ENCODE measurements at places on chromosomes 2 and 18.

GRCh38 chr2:65075176-65075575 is 19.0 kb downstream of the CEP68 start:
- no peak for DNase-seq

- no peak for DNase-seq
Measured at GRCh38 chr2:156901373-156902031, 356.0 kb upstream of the GALNT5 start.

DNA sequence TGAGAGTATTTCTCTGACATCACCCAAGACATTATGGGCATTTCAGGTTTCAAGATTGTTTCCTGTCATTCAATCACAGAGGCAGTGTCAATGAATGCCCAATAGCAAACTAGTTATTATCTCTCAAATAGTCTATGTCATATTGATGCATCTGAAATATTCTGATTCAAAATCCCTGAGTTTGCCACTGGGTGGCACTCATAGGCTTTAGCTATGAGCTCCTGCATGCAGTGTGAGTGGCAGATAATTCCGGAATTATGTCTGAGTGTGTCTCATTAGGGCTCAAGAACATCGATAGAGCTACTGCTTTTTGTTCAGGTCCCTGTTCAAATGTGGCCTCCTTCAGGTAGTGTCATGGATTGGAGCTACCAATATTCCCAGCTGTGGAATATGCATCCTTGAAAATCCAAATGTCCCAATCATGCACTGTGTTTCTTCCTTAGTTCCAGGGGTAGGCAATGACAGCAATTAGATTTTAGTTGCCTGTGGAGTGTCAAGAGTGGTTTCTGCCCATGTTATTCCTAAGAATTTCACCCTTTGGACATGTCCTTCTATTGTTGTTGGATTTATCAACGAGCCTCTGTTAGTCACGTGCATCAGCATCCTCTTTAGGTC is 7.8 kb upstream of the OR6B3 start:
- DNase-seq, result no peak

- no peak for DNase-seq
Measured at GRCh38 chr18:24731981-24732380, 271.5 kb downstream of the HRH4 start.

GRCh38 chr2:222730366-222730999 is 59.0 kb downstream of the MOGAT1 start:
- DNase-seq, result no peak

DNA sequence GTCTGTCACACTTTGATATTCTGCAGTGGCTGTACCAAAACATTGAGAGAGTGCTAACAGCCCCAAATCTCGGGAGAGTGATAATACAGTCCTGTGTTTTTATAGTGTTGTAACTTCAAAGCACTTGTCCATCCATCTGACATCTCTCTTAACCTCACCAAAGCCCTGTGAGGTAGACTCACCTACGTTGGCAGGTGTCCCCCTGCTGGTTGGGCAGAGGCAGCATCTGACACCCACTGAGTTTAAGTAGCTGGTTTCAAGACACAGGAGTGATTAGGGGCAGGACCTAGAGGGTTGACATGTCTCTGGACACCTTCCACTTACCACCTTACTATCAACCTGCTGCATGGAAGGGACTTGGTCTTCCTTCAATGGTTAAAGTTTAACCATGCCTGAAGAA is 22.9 kb downstream of the COLEC12 start:
- DNase-seq, result no peak

- no peak for DNase-seq
Measured at GRCh38 chr18:58581265-58581664, 47.6 kb downstream of the ALPK2 start.

DNA sequence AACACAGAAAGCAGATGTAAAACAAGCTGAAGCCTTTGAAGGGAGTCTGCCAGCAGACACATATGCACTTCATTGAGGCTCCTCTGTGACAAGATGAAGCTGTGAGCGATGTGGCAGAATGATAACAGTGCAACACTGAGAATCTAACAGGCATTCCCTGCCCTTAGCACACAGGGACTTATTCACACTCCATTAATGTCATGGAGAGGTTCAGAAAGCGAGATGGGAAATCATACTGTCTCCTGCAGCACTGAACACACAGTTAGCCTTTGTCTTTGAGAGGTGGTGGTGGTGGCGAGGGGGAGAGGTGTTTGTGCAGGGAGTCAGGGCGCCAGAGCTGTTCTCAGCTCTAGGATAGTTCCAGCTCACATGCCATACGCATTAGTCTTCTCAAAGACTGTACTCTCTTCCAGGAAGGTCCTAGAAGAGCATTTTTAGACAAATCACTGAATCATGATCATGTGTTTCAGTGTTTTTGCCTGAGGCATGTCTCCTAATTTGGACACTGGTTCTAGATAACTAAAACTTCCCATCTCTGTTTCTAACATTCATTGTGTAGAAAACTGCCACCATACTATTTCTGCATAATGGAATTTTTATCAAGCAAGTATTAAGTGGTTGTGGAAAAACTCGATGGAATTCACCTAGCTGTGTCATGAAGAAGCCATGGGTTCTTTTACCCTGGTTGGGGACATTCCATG is 93.5 kb upstream of the ITGB6 start:
- no peak for DNase-seq

DNA sequence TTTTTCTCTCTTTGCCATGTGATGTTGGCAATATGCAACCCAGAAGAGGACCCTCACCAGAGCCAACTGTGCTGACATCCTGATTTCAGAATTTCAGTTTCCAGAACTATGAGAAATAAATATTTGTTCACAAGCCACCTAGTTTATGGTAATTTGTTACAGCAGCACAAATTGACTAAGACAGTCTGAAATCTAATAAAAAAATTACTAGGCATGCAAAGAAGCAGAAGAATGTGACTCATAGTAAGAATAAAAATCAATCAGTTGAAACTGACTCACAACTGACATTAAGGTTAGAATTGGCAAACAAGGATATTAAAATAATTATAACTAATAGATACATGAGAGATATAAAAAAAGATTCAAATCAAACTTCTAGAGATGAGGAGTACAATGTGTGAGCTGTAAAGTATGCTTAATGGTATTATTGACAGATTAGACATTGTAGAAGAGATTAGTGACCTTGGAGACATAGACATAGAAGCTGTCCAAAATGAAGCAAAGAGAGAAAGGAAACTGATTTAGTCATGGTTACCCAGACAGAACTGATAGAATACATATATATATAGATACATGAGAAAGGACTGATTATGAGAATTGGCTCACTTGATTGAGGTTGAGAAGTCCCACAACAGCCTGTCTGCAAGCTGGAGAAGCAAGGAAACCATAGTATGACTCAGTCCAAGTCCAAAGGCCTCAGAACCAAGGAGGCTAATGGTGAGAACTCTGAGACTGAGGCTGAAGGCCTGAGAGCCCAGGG is 27.8 kb upstream of the TTC39C start:
- DNase-seq, result no peak

GRCh38 chr2:235719146-235719942 is 225.5 kb downstream of the AGAP1 start:
- DNase-seq, result no peak

GRCh38 chr2:136393514-136393913 is 275.6 kb upstream of the CXCR4 start:
- DNase-seq, result no peak

DNA sequence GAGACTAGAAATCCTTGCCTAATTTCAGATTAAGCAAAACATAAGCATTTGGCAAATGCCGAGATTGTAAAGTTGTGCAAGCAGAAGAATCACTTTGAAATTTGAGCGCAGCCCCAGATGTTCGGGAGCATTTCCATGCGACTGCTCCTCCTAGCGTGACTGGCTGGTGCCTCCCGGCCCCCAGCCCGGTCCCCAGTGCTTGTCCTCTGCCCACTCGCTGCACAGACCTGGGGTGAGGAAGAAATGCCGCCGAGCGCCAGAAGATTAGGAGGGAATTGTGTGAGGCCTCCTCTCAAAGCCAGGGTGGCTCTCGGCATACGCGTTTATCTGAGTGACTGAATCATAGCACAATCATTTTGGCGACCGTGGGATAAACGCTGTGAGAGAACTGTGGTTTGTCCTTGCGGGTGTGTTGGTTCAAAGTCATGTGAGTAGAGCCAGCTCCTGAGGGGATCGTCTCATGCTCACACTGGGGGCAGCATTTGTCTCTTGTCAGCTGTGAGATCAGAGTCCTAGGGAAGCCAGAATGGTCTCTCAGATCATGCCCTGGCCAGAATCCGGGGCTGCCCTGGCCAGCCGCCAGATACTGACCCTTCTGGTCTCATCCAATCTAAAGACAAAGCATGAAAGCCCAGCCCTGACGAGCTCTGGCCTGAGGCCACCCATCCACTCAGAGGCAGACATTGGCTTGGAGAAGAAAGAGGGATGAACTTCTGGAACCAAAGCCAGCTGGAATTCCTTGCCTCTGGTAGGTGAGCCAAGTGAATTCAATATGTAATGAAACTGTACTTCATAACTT is 189.3 kb downstream of the SH3RF3 start:
- no peak for DNase-seq

GRCh38 chr2:24107-24506 is 22.2 kb downstream of the FAM110C start:
- no peak for DNase-seq

GRCh38 chr2:151085181-151085611 is 176.5 kb downstream of the RBM43 start:
- DNase-seq, result no peak

DNA sequence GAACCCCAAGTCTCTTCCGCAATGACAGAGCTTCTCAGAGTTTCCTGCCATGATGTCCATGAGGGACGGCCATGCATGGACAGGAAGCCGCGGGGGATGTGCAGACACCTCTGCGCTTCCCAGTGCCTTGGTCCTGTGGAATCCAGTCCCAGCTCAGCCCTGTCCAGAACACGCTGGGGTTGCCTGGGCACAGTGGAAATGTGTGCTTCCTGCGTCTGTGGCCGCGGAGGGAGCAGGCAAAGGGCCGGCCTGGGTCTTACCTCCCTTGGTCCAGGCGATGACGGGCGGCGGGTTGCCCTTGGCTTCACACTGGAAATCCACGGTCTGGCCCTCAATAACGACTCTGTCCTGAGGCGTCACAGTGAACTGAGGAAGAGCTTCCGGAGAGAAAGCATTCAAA is 79.6 kb downstream of the PXDN start:
- DNase-seq, result no peak

- no peak for DNase-seq
Measured at GRCh38 chr2:210617732-210618330, 61.4 kb downstream of the CPS1 start.

- no peak for DNase-seq
Measured at GRCh38 chr2:40955042-40955441, 503.2 kb upstream of the SLC8A1 start.

GRCh38 chr2:10347562-10347948 is 44.9 kb downstream of the HPCAL1 start:
- DNase-seq, result no peak

DNA sequence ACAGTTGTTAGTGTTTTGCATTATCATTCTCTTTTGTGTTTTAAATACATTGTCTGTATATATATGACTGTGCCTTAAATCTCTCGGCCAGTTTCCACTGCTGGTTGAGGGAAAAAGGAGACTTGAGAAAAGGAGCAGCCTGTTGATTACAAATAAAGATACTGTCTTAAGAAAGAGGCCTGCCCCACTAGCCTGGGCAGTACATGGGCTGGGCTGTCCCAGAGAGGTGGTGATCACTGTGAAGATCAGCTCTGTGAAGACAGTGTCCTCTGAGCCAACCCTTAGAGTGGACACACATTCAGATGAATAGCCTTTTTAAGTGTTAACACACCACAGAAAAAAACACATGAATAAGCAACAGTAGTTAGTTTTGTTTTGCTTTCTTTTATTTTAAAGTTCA is 10.0 kb upstream of the OTX1 start:
- DNase-seq, result no peak

DNA sequence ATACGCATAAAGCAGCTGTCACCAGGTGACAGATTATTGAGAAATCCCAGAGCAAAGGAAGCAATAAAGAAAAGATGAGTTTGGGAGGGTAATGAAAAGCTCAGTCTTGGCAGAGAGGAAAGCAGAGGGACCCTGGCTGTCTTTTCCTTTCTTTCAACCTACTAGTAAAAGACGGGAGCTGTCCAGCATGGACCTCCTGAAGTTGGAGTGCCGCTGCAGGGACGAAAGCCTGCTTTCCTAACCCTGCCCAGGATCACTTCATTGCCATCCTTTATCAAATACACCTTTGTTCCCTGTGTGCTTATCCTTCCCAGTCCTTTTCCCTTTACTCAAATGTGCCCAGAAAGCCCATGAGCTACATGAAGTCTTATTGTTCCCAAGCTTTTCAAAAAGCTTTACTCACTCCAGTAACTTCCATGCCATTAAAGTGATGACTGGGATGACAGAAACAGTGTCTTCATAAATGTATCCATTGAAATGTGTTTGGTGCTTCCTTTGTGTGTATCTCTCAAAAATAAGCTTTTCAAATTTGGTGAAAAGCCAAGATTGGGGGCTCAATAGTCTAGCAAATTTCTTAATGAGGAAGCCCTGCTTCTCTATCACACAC is 3.7 kb upstream of the SPR start:
- no peak for DNase-seq

DNA sequence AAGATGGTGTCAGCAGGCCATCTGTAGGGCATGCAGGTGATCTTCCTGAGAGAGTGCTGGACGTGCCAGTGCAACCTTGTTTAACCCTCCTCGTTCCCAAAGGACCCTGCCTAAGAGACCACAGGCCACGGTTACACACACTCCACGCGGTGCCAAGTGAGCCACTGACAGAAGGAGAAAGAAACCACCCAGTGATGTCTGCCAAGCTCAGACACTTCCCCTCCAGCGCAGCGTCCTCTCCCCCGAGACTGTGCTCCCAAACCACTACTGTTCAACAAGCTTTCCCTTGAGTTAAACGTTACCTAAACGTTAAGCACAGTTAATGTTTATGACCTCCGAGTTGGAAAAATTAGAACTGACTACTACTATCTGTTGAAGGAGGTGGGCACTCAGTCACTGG is 119.1 kb upstream of the NCK2 start:
- no peak for DNase-seq

DNA sequence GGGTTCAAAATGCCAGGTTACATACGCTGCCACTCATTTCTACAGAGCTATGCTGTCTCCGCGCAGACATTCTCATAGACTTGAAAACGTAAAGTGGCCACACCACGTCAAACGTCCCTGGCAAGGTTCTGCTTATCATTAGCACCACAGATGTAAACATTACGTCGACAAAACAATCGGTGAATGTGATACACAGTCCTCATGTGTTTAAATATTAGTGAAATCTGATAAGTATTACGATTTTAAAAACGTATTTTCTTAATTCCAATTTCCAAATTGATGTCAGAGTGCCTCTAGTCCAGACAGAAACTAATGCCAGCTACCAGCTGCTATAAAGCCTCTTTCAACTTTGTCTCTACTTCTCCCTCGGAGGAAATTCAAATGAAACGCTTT is 1.2 kb downstream of the STK17B start:
- no peak for DNase-seq

DNA sequence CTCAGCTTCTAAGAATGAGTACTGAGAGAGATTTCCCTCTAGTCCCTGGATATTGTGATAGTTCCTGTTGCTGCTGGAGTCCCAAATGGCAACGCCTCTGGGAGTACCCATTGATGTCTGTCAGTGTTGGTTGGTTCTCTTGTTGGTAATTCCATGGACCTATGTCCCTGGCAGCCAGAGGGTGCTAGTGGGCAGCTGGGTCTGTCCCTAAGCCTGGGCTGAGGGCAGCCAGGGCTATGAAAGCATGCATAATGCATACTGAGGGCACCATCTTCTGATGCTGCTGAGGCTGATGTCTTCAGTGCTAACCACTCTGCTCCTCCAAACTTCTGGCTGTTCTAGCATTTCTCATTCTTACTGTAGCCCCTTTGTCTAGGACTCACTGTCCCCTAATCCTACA is 35.9 kb downstream of the NABP1 start:
- no peak for DNase-seq
